ENCODE measurements at places on chromosomes 1 and 21.

- DNase-seq: no peak
Measured at GRCh38 chr1:178581351-178582303, 68.7 kb downstream of the TEX35 start.

GRCh38 chr1:226882187-226882586 lies 11.8 kb downstream of the PSEN2 start:
- DNase-seq: no peak

DNA sequence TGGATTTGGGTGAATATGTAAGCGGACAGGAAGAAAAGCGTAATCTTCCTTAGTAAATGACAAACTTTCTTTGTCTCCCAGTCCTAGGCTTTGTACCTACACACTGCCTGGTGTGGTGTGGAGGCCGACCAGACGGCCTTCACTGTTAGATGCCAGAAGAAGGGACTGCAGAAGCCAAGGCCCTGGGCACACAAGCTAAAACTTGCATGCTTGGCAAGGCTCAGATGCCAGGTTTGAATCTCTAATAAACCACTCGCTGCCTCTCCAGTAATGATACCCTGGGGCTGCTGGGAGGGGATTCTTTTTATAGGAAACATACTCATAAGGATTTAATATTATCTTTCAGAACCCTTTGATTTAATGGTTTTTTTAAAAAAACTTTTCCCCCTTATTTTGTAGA lies 263.8 kb downstream of the PTPRC start:
- no peak for DNase-seq

GRCh38 chr1:219806020-219806419 lies 122.3 kb downstream of the SLC30A10 start:
- DNase-seq: no peak

- DNase-seq: no peak
Measured at GRCh38 chr1:182408435-182409075, 8.1 kb upstream of the TEDDM1 start.

GRCh38 chr1:9518454-9518998 lies 20.7 kb upstream of the SLC25A33 start:
- no peak for DNase-seq

GRCh38 chr1:31013187-31013864 lies 52.2 kb downstream of the PUM1 start:
- DNase-seq: no peak

GRCh38 chr1:7705048-7705907 lies 65.8 kb upstream of the VAMP3 start:
- no peak for DNase-seq

- DNase-seq: peak; percentile 8
Measured at GRCh38 chr1:222009105-222009730, 267.3 kb upstream of the DUSP10 start.

DNA sequence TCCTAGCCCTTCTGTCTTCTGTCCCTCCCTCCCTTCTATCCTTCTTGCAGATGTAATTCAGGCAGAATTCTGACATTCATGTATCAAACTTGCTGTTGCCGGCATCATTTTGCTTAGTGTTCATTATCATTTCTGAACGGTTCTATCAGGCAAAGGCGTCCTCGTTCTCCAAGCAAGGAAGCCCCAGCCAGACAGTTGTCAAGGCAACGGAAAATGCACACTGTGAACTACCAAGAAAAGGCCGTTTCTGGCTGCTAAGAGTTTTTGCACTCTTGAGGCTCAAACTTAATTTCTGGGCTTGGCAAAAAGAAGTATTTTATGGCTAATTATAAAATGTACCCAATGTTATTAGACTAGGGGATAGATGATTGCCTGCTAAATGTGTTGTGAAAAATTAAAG lies 164.7 kb upstream of the KCNJ15 start:
- DNase-seq: no peak

GRCh38 chr1:244077473-244078220 lies 26.6 kb downstream of the ZBTB18 start:
- no peak for DNase-seq

DNA sequence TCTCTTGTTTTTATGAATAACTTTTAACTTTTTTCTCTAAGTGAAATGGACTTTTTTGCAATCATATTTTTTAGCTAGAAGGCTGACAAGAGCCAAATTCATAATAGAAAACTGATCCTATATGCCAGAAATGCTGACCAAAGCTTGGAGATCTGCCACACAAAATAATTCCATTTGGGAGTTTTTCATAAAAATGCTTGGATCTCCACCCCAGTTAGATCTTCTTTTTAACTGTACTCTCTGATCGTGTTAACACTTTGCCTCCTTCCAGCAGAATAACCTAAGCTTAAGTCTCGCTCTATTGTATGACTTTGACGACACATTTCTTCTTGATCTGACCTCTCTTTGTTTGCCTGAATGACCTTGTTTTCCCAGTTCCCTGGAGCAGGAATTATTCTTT lies 16.8 kb downstream of the FLG2 start:
- DNase-seq: no peak

GRCh38 chr1:164794356-164794755 lies 235.4 kb downstream of the PBX1 start:
- DNase-seq: no peak

DNA sequence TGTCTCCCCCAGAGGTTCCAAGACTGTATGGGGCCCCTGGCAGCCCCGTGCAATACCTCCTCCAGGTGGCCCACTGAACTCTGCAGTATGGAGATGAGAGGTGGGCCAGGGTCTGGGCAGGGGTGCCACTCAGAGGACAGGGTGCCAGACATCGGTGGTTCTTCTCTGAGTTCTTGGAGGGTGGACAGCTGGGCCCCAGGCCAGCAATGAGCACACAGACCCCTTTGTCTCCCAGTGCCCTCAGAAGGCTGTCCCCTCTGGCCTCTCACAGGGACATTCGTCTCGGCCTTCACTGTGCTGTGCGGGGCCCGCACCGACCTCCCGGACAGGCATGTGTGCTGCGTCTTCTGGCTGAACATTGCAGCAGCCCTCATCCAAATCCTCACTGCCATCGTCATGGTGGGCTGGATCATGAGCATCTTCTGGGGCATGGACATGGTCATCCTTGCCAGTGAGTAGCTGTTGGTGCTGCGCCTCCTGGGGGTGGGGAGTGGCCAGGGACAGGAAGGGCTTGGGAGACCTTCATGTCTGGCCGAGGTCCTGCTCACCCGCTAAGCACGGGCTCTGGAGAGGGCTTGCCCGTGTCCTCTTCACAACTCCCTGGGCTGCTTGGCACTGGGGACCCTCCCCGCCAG lies 48.1 kb downstream of the STUM start:
- no peak for DNase-seq

DNA sequence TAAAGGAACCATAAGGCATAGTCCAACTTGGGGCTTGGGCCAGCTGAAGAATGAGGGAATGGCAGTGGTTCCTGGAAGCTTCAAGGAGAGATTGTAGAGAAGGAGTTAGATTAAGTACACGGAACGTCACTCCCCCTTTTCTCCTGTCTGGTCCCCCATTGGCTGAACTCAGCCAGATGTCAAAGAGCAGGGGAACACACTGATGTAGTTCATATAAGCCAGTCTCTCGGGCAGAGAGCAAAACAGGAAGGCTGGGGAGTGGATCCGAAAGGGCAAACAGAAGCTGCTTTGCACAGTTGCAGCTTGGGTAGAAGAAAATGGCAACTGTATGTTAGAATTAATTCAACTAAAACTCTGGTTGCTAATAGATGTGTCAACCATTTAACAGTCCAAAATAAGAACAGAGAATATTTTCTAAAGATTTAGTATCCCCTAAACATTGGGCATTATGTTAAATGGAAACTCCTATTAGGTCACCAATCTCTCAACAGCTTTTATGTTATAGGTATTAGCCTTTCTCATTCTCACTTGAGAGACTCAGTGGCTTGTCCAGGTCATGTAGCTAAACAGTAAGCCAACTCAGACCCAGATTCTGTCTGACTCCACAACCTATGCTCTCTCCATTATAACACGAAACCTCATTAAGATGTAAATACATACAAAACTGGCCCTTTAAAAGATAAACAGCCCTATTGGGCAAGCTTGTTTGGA lies 600.7 kb upstream of the USP24 start:
- DNase-seq: no peak

- no peak for DNase-seq
Measured at GRCh38 chr1:84406346-84406861, 8.1 kb downstream of the DNASE2B start.

DNA sequence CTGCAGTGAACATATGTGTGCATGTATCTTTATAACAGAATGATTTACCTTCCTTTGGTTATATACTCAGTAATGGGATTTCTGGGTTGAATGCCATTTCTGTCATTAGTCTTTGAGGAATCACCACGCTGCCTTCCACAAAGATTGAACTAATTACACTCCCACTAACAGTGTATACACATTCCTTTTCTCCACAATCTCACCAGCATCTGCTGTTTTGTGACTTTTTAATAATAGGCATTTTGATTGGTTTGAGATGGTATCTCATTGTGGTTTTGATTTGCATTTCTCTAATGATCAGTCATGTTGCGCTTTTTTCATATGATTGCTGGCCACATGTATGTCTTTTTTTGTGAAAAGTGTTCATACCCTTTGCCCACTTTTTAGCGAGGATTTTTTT lies 680.5 kb downstream of the PTPRC start:
- no peak for DNase-seq

DNA sequence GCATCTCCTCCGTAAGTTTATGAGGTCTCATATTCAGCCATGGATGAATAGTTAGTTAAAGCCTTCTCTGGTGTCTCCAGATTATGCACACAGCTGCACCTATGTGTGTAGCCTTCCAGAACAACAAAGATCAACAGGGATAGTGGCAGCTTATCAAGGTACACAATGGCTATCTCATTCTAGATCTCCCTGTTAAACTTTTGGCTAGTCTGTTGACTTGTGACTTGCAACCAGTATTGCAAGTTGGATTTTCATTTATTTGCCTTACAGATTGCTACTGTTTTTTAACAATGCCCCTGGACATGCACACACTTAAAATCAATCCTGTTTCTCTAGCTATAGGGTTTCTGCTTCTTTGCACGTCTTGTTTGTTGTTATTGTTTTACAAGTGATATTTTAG lies 363.2 kb downstream of the OMA1 start:
- no peak for DNase-seq

DNA sequence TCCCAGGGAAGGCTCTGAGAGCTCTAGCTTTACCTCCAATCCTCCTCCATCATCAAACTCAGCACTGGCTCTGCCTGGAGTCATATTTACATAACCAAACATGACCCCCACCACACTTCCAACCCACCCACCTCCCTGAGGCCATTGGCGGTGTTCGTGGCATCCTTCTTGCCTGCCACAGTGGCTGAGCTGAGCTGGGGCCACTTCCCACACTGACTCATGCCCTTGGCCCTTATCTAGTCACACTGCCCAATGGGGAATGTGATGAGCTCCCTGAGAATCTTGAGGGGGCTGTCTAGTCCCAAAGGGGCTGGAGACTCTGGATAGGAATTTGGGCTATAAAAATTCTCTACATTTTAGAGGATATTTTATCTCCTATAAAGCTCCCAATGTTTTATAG lies 230.9 kb upstream of the IRF2BP2 start:
- no peak for DNase-seq

DNA sequence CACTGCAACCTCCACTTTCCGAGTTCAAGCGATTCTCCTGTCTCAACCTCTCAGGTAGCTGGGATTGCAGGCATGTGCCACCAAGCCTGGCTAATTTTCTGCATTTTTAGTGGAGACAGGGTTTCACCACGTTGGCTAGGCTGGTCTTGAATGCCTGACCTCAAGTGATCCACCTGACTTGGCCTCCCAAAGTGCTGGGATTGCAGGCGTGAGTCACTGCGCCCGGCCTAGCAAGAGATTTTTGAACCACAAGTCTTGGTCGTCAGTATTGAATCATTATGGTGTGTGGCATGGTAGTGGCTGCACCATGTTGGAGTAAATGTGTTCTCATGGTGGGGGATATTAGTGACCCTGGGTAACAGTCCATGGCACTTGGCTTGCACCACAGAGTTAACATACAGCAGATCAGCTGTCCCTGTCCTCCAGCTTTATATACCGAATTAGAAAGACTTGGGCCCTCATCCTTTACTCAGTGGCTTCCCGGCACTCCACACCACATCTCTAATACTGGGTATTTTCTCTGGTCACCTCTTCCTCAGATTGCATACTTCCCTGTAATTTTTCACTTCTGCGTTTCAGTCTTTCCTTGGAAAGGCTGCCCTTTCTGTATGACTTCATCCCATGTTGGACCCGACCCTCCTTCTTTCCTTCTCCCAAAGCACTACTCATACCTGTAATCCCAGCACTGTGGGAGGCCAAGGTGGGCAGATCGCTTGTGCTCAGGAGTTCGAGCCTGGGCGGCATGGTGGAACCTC lies 25.1 kb downstream of the AK4 start:
- DNase-seq: no peak

- no peak for DNase-seq
Measured at GRCh38 chr1:240747907-240748306, 136.0 kb upstream of the GREM2 start.

- DNase-seq: no peak
Measured at GRCh38 chr21:46191257-46191685, 7.0 kb upstream of the SPATC1L start.

DNA sequence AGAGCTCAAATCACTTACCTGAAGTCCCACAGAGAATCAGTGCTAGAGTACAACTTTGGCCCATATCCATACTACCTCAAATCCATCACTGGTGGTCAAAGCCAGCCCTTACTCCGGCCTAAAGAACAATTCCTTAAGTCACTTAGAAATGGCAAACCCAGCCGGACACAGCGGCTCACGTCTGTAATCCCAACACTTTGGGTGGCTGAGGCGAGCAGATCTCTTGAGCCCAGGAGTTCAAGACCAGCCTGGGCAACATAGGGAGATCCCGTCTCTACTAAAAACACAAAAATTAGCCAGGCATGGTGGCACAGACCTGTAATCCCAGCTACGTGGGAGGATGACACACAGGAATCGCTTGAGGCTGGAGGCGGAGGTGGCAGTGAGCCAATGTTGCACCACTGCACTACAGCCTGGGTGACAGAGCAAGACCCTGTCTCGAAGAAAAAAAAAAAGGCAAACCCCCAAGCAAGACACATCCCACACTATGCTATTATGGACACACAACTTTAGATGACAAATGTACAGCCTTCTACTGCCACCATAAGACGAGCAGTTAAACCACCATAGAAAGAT lies 24.0 kb downstream of the NPHP4 start:
- DNase-seq: no peak

DNA sequence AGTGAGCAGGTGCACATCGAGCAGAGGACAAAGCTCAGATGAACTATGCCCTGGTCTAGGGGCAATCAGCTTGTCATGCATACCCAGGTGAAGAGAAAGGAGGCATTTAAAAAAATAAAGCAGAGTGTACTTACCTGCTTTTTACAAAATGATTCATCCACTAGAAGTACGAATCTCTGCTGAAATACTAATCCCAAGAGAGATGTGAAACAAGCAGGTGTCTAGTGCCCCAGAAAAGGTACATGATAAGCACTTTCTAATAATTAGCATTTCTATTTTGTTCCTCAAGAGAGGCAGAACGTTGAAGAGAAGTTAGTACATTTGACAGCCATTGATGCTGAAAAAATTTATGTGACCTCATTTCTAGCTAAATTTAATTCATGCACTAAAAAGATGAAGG lies 31.1 kb downstream of the CHODL start:
- no peak for DNase-seq

GRCh38 chr1:110601332-110601731 lies 4.8 kb downstream of the KCNA2 start:
- no peak for DNase-seq

- DNase-seq: no peak
Measured at GRCh38 chr1:216014086-216014485, 409.2 kb downstream of the USH2A start.
